NCI-H1930 (cell line): ENCODE measurements at places on chromosomes 1 and 21.

DNA sequence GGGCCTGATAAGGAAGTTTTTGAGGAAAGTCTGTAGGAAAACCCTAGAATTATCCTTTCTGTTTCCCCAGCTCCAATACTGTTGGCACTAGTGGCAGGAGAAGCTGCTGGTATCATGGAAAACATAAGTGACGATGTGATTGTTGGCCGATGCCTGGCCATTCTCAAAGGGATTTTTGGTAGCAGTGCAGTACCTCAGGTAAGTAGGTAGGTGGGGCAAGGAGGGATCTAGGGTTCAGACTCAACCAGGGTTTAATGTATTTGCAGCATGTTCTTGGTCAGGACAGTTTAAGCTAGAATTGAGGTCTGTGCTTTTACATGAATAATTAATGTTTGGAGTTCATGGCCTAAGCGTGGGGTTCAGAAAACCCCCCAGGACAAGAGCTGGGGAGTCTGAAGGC is 62.1 kb downstream of the KDM1A start:
- no peak for DNase-seq

GRCh38 chr1:117060441-117061317 is 553 bp downstream of the TTF2 start:
- DNase-seq = no peak

DNA sequence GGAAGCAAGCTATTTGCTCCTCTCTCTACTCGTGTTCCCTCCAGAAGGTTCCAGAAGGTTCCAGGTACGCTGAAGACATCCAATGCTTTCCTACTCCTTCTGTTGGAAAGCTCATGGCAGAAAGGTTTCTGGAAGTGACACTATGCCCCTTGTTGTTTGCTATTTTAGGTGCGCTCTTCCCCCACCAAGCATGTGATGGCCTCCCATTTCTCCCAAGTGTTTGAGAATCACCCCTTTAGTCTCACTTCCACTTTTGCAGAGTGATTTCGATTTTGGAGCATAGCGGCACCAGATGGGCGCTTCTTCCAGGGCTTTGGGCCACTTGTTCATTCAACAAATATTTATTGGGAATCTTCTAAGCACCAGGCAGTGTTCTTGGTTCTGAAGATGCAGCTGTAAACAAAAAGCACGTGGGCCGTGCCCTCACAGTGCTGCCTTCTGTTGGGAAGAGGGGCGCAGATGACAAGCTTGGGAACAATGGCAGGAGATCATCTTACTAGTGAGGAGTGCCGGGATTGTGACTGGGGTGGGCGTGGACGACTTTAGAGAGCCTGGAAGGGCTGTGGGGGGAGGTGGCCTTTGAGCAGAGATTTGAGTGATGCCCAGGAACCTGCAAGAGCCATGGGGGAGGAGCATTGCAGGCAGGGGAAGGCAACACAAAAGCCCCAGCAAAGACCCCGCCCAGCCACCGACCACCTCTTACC is 43.0 kb upstream of the TARDBP start:
- no peak for DNase-seq

DNA sequence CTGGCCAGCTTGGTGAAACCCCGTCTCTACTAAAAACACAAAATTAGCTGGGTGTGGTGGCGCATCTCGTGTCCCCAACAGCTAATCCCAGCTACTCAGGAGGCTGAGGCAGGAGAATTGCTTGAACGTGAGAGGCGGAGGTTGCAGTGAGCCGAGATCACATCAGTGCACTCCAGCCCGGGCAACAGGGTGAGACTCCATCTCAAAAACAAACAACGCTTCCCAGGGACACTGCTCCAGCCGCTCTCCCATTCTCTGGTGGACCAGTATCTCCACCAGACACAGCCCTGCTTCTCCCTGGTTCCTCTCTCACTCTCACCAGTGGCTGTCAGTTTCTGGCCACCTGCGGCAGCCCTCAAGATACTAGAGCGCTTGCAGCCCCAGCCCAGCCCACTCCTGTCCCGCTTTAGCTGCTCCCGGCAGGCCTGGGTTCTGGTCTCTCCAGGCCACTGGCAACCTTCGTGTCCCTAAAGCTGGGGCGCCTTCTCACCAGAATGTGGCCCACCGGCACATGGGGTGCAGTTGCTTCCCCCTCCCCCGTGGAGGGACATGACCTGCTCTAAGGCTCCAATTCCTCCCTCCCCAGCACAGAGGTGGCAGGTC is 20.9 kb upstream of the LRRC47 start:
- DNase-seq = no peak

GRCh38 chr1:90114521-90115141 is 119.7 kb downstream of the ZNF326 start:
- no peak for DNase-seq

- no peak for DNase-seq
These were observed 76.0 kb downstream of the RPS6KC1 start for GRCh38 chr1:213127074-213127473.

- DNase-seq = no peak
These were observed 477.9 kb downstream of the LMO4 start for GRCh38 chr1:87806379-87807094.

DNA sequence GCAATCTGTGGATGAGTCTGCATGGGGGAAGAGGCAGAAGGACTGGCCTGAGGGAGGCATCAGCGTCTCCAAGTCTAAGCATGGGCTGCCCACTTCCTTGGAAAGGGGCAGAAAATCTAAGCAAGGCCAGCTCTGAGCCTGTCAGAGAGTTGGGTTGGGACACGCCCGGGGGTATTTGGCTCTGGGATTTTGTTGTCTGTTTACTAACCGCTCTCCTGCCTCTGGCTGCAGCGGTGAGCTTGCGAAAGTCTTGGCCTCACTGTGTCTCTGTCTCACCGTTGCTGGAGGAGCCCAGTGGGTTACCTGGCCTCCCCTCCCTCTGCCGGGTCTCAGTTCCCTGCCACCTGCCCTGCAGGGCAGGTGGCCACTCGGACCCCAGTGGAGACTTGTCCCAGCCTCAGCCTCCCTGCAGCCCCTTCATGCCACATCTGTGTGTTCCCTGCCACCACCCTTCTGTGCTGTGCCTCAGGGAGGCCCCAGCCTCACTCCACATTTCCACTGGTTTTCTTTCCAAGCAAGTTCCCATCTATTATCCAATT is 33.7 kb downstream of the EDN2 start:
- no peak for DNase-seq

DNA sequence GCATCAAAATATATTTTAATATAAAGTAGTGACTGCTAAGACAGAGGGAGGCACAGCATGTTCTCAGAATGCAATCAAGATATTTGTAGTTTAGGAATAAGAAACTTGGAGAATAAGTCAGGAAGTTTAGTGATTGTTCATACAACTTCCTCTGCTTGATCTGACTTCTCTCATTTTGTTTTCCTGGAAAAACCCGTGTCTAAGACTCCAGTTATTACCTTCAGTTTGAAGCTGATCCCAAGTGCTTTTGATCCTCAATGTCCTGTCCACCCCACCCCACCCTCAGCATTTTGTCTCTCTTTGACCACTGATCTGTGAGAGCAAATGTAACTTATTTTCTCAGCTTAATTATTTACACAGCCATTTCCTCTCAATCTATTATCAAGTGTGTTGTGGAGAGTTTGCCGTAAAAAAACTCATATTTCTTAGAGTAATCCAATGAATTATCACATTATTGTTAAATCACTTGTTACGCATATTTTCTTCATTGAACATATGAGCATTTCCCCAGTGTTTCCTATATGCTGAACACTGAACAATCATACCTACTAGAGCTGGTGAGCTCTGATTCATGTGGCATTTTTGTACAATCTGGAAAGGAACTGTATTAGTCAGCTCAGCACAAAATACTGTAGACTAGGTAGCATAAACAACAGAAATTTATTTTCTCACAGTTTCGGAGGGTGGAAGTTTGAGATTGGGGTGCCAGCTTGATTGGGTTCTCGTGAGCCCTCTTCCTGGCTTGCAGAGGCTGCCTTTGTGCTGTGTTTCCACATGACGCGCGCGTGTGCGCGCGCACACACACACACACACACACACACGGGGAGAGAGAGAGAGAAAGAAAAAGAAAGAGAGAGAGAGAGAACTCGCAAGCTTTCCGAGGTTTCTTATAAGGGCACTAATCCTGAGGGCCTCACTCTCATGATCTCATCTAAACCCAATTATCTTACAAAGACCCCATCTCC is 65.5 kb upstream of the DPYD start:
- DNase-seq = no peak

- DNase-seq = no peak
These were observed 74.0 kb upstream of the EXO1 start for GRCh38 chr1:241773991-241774390.

- no peak for DNase-seq
These were observed 83.5 kb downstream of the NDUFS5 start for GRCh38 chr1:39109644-39110043.

DNA sequence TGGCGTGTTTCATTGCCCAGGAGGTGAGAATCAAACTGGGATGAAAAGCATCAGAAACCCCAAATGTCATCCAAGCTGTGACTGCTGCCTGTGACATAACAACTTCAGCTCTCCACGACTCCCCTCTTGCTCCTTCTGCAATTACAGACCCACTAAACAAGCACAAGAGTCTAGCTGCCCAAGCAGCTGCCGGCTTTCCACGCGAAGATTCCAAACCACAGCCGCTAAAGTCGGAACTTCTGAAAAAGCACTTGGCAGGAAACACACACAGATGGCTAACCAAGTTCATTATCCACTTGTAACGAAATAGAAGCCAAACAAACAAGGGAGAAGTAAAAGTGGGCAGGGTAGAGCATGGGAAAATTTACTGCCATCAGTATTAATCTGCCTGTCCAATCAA is 198.1 kb downstream of the SLC35F3 start:
- DNase-seq = no peak

- DNase-seq = no peak
These were observed 7.9 kb upstream of the TIPRL start for GRCh38 chr1:168170564-168171508.

DNA sequence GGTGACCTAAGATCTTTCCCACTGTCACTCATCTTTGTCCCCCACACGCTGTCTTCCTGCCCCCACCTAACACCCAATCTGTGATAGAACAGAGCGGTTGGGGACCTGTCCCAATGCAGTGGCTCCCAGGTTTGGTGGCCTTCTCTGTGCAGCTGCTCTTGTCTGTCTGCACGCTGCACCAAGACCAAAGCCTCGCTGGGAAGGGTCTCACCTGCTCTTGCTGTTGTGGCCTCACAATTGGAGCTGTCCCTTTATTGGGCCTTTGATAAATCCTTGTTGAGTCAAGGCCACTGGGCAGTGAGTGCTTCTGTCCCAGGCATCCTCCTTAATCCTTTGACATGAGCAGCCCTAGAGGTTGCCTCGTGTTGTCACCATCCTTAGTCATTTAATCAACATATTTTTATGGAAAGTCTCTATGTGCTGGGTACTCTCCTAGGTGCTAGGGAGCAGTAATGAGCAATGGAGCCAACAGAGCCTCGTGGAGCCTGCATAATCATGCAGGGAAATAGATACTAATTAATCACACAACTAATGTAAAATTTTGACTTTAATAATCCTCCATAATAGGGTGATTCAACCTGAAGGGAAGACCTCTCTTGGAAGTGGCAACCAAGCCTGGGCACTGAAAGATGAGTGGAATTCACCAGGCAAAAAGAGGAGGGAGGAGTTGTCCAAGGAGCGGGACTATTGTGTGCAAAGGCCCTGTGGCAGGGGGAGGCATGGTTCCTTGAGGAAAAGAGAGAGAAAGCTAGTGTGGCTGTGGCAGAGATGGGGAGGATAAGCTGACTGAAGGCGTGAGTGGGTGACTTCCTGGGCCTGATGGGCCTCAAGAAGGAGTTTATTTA is 57.6 kb downstream of the MAN1C1 start:
- DNase-seq = no peak

DNA sequence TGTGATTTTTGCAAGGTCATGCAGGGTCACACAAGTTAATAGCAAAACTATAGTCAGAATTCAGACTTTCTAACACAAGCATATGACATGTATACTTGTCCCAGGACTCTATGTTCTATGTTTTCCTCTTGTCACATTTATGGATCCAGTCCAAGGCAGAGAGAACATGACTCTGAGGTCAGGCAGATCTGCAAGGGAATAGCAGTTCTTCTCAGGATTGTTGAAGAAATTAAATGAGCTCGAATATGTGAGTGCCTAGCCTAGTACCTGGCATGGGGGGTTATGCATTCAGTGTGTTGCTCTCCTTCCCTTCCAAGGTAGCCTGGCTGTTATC is 9.5 kb upstream of the RPTN start:
- DNase-seq = no peak

DNA sequence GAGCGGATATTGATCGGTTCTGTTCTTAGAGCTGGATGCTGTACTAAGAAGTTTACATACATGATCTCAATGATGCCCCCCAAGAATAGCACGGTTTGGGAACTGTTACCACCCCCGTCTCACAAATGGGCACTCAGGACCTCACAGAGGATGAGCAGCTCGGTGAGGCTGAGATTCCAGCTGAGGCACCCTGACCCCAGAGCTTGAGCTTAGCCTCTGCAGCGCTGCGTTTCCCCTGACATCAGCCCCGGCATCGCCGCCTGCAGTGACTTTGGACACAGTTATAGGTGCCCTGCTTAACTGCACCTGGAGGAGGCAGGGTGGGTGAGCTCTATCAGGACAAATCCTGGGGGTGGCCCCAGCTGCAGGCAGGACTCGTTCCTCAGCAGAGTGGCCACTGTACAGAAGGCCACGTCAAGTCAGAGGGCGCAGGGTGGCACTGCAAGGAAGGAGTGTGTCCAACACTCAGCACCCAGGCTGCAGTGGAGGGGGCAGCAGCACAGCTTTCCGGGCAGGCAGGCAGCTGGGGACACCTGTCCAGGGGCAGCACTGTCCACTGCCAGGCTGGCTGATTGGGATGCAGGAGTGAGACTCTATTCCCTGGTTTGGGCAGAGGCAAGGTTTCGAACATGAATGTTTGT is 65.8 kb upstream of the ABCG1 start:
- DNase-seq = no peak

DNA sequence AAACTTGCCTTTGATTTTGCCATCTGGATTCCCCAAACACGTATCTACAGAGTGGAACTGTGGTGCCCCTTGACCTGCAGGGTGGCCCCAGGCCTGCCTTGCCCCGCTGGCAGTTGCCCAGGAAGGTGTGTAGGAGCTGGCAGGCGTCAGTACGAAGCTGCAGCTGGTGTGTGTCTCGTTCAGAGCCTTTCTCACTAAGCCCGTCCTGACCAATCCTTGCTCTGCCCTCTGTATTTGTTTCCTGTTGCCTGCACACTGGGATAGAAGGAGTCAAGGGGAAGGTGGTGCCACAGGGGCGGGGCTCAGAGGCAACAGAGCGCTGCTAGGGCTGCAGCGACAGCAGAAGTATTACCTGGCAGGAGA is 5.2 kb upstream of the VSIG8 start:
- DNase-seq = no peak
